ENCODE measurements at places on chromosomes 5 and 9.
A peak's percentile ranks its signal among the peaks of the same experiment; 100 is the strongest.

DNA sequence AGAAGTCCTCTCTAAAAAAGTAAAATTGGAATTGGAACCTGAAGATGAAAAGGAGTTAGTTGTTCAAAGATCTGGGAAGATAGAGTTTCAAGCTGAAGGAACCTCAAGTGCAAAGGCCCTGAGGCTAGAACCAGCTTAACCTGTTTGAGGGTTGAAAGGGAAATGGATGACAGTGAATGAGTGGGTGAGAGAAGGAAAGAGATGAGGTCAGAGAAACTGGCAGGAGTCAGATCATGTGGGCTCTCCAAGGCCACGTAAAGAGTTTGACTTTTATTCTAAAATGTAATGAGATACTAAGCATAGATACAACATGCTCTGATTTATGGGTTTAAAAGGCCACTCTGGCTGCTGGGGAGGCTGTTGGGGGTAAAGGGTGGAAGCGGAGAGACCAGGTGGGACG lies 2.5 kb upstream of the RAD23B start:
- DNase-seq: no peak

GRCh38 chr9:6184749-6185645 lies 30.6 kb upstream of the IL33 start:
- no peak for DNase-seq

- no peak for DNase-seq
Observed at GRCh38 chr9:104923289-104923688, 4.7 kb downstream of the ABCA1 start.

- no peak for DNase-seq
Observed at GRCh38 chr9:125659201-125659840, 47.7 kb downstream of the MAPKAP1 start.

- no peak for DNase-seq
Observed at GRCh38 chr5:19256036-19256435, 732.0 kb downstream of the CDH18 start.

GRCh38 chr9:89679581-89679980 lies 74.8 kb downstream of the GADD45G start:
- DNase-seq: no peak

DNA sequence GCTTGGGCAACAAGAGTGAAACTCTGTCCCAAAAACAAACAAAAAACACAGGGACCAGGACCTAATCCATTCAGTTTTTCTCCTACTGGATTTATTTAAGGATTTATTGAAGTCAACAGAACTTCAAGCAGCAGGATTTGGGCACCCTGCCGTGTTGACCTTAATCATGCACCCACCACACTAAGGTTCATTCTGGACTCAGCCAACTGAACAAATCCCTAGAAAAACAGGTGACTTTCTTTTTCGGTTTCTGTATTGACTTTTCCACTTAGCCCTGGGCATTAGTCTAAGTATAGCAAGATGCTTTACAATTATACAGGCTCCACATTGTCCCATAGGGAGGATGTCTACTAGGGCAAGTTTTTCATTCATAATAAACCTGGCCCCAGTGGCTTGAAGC lies 30.0 kb downstream of the ZNF131 start:
- no peak for DNase-seq

- no peak for DNase-seq
Observed at GRCh38 chr9:16625811-16626210, 244.7 kb downstream of the BNC2 start.

- no peak for DNase-seq
Observed at GRCh38 chr9:90445391-90445790, 197.2 kb downstream of the DIRAS2 start.

- DNase-seq: no peak
Observed at GRCh38 chr5:55509796-55510522, 24.8 kb downstream of the PLPP1 start.

DNA sequence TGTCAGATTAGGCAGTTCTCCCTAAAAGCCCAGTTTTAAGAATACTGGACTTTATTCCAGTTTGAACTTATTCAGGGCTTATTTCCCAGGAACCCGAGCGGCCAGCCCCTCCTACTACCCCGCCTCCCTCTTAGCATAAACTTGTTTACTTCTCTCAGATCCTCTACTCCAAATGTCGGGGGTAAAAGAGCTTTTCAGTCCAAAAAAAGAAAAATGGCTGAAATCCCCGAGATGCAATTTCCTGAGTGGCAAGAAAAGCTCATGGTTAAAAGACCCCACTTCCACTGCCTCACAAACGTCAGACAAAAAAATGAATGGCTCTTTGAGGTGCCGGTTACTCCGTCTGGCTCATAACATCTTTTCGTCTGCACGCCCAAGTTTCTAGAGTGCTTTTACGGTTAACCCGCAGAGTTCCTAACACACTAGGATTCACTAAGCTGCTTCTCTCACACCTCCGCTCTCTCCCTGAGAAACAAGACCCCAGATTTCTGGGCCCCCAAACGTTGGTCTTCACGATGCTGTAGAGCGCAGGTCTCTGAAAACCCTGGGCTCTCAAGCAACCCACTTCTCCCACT lies 402 bp downstream of the BRD8 start:
- DNase-seq: peak; percentile 68

- DNase-seq: no peak
Observed at GRCh38 chr9:35203528-35203927, 41.7 kb downstream of the UNC13B start.

DNA sequence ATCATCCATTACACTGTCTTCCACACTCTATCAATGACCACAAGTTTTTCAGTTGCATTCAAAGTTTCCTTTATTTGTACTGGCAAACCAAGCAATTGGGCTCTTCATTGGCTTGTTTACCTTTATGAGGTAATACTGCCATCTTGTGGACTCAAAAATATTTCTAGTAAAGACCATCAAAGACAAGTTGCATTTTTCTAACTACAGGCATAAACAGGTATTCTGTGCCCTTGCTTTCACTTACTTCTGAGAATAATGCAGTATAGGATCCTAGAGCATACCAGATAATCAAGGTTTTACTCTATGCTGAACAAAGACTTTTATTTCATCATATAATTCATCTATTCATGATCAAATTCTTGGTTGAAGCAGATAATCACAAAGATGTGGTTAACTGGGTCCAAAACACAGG lies 173.7 kb upstream of the POU5F2 start:
- no peak for DNase-seq

GRCh38 chr5:113293975-113294310 lies 140.8 kb downstream of the TSSK1B start:
- DNase-seq: no peak

- no peak for DNase-seq
Observed at GRCh38 chr5:150368526-150368925, 11.0 kb downstream of the TCOF1 start.

- no peak for DNase-seq
Observed at GRCh38 chr5:40572937-40573336, 106.8 kb upstream of the PTGER4 start.

GRCh38 chr5:18141222-18141621 lies 507.0 kb downstream of the TAF11L14 start:
- DNase-seq: no peak

DNA sequence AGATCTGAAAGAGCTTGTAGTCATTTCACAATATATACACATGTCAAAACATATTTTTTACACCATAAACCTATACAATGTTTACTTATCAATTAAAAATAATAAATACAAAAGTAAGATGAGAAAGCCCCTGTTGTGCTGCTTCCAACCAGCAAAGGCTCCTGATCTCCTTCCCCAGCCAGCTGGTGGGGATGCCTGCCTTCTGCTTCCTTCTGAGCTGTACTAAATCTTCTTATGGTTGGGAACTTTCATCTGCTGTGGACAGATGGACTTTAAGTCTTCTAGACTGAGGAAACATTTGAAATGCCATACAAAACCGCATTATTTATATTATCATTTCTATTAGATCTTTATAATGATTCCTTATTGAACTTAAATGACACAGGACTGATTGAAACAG lies 745.3 kb upstream of the CHD1 start:
- DNase-seq: no peak

- no peak for DNase-seq
Observed at GRCh38 chr5:159878988-159879471, 37.3 kb upstream of the ADRA1B start.

DNA sequence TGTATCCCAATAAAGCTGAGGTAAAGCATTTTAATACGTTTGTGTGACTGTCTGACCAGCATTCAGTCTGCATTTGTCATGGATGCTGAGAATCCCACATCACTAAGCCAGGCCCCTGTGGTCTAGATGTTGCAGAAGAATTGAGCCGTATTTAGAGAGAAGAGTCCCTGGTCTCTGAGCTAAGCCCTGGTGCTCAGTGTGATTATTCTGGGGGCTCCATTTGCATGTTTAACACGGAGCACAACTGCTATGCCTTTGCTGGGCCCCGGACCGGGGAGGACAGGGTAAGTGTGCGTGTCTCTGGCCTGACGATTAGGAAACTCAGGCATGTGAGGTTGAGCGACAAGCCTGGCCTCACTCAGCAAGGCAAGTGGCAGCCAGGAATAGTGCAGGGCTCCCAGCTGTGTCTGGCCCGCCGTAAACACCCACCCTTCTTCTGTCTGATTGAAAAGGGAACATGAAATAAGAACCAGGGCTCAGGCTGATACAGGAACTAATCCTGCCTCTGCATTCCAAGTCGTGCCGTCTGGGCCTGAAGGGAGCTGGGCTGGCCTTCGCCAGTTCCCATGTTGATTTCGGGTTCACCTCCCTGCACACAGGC lies 22.3 kb downstream of the FAM78A start:
- no peak for DNase-seq

Data from activated effector memory CD4-positive, alpha-beta T cell treated with anti-CD3 and anti-CD28 coated beads, Interleukin-2, amount 50 U/mL, for 16 hours (primary cell).